ENCODE measurements at places on chromosomes 16 and 17.
A peak's percentile ranks its signal among the peaks of the same experiment; 100 is the strongest.

DNA sequence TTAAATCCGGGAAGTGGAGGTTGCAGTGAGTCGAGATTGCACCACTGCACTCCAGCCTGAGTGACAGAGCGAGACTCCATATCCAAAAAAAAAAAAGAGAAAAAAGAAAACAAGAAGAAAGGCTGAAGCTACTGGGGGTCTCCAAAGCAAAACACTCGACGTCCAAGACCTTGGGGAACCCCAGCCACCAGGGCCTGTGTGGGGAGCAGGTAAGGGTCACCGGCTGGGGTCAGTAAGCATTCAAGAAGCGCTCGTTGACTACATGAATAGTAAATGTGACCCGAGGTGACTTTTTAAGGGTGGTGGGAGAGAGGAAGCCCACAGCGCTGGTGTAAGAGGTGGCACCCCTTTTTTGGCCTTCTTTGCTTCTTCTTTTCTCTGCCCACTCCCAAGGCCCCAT, 49.5 kb downstream of the PECAM1 start:
- no peak for DNase-seq

- DNase-seq: no peak
These were observed 21.6 kb upstream of the CDH1 start for GRCh38 chr16:68715471-68715870.

DNA sequence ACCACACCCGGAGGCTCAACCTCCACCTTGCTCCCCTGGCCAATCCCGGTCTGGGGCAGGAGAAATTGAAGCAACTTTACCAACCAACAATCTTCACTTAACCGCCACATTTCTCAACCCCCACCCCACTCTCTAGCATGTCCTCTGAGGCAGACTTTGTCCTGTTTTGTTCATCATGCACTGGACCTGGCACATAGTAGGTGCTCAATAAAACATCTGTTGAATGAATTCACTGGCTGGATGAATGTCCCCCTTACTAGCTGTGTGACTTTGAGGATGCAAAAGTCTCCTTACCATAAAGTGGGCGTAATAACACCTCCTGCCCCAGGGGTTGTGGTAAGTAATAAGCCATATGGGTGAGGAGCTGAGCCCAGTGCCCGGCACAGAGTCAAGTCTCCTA, 5.8 kb downstream of the SPPL2C start:
- DNase-seq: no peak

DNA sequence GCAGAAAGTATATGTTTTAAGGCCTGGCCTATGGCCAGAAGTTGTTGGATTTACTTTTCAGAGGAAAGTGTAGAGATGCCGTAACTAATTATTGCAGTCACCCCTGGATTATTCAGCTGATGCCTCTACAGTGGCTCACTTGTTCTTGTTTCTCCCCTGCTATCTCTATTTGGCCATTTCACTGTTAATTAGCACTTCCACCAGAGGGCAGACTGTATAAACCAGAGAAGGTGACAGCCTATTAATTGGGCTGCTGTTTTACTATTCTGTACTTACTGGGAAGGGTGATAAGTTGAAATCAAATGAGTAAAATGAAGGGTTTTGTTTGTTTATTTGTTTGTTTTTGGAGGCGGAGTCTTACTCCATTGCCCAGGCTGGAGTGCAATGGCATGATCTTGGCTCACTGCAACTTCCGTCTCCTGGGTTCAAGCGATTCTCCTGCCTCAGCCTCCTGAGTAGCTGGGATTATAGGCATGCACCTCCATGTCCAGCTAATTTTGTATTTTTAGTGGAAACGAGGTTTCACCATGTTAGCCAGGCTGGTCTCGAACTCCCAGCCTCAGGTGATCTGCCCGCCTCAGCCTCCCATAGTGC, 66.0 kb downstream of the CDK12 start:
- DNase-seq: no peak

DNA sequence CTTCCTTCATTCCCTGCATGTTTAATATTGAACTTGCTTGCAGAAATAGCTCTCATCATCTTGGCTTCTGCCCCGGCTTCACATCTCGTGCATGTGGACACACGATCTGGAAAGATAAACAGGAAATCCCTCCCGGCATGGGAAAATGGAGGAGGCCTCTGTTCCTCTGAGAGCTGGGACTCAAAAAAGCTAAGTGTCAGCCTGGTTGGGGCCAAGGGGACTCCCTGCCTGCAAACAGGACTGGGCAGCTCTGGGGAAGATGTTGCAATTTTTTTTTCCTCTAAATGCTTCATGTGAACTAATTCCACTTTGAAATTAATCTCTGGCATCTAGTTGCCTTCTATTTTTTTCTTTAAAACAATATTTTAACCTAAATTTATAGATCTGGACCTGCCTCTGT, 24.8 kb downstream of the ITPRIPL2 start:
- DNase-seq: no peak

DNA sequence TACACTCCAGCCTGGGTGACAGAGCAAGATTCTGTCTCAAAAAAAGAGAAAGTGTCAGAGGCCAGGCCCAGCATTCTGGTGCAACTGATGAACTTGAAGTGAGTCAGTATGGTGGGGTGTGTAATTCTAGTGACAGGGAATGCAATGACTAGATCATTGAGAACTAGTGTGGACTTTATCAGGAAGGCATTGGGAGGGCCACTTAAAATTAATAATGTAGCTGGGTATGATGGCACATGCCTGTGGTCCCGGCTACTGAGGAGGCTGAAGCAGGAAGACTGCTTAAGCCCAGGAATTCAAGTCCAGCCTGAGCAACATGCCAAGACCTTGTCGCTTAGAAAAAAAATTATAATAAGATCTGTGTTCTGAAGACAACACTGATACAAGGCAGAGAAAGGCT, 90.8 kb downstream of the STX8 start:
- no peak for DNase-seq

- DNase-seq: peak; percentile 37
These were observed 542 bp downstream of the CBX4 start for GRCh38 chr17:79838522-79839274.

GRCh38 chr17:57051886-57052361, 33.1 kb upstream of the AKAP1 start:
- no peak for DNase-seq

DNA sequence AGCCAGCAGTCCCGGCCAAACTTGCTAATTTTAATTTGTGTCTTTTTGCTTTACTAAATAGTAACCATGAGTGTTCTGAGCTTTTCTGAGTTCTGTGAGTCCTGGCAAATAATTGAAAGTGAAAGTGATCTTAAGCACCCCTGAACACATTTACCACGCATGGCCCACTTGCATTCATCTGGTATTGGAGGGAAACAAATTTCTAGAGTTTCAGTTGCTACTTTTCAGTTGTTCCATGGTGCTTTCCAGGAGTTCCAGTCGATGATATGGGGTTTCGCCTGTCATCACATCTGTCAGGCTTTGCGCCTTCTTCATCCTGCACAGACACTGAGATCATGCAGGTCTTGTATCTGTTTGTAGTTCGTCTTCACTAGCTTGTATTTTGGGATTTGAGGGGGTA, 44.1 kb downstream of the CRLF3 start:
- no peak for DNase-seq

DNA sequence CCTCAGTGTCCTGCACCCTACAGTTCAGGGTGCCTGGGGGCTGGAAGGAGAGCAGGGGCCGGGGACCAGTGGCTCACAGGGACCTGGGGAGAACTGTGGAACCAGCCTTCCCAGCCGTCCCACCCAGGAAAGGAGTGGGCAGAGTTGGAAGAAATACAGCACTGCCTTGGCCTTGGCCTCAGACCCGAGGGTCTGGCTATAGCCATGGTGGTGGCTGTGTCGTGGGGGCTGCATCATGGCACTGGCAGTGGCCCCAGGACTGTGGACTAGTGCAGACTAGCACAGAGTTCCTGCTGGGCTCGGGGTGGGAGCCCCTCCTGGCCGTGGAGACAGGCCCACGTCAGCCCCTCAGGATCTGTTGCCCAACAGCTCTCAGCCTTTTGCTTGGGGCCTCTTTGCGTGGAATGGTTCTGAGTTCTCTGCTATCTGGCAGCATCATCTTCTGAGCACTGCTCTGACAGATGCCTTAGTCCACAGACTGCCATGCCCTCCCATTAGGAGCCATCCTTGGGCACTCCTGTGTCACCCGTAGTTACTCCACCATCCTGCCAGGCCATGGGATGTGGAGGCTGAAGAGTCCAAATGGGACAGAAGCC, 12.6 kb upstream of the DNASE1 start:
- DNase-seq: no peak

DNA sequence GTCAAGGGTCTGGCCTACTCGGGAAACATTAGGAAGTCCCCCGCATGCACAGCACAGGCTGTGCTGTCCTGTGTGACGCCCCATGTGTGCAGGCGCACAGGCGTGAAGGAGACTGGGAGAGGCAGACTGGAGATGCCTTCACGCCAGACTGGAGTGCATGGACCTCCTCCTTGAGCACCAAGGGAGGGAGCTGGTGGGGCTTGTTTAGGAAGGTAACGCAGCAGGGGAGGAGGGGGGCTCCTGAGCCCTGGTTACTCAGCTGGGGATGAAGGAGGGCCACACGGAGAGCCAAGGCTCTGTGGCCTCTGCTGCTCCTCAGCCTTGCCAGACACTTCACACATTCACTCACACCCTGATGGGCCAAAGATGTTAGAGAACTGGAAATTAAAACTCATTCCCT, 7.7 kb downstream of the HSDL1 start:
- no peak for DNase-seq

DNA sequence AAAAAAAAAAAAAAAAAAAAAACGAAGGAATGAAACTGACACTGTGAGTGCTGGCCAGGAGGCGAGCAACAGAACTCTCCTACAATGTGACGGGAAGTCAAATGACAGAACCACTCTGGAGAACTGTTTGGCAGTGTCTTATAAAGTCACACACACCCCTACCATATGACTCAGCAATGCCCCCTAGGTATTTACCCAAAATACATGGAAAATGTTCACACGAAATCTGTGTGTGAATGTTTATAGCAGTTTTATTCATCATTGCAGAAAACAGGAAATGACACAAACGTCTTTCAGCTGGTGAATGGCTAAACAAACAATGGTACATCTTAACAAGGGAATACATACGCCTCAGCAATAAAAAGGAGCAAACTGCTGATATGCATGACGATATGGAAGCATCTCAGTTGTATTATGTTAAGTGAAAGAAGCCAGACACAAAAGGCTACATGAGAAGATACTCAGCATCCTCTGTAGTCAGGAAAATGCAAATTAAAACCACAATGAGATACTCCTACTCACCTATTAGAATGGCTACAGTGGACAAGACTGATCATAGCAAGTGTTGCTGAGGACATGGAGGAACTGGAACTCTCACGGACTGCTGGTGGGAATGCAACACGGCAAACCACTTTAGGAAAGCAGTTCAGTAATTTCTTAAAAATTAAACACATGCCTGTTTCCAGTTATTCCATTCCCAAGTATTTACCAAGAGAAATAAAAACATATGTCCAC, 74.7 kb downstream of the TBC1D16 start:
- no peak for DNase-seq

GRCh38 chr16:26475596-26475995, 591.1 kb upstream of the C16orf82 start:
- no peak for DNase-seq

All from T-cell (primary cell).